ENCODE measurements at places on chromosomes 16 and 17.

DNA sequence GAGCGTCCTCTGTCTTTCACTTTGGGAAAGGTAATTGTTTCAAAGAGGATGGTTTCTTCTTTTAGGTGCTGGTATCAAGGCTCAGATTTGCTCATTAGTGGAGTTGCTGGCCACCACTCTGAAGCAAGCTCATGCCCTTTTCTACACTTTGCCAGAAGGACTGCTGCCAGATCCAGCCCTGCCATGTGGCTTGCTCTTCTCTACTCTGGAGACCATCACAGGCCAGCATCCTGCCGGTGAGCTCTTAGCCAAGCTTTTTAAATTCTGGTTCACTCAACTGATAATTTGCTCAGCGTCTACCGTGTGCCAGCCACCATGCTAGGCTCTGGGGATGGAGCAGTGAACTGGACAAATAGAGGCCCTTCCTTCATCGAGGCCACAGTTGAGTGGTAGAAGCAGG, 4.3 kb downstream of the COG1 start:
- no peak for DNase-seq

- DNase-seq: no peak
Measured at GRCh38 chr17:69593351-69593715, 178.8 kb downstream of the MAP2K6 start.

DNA sequence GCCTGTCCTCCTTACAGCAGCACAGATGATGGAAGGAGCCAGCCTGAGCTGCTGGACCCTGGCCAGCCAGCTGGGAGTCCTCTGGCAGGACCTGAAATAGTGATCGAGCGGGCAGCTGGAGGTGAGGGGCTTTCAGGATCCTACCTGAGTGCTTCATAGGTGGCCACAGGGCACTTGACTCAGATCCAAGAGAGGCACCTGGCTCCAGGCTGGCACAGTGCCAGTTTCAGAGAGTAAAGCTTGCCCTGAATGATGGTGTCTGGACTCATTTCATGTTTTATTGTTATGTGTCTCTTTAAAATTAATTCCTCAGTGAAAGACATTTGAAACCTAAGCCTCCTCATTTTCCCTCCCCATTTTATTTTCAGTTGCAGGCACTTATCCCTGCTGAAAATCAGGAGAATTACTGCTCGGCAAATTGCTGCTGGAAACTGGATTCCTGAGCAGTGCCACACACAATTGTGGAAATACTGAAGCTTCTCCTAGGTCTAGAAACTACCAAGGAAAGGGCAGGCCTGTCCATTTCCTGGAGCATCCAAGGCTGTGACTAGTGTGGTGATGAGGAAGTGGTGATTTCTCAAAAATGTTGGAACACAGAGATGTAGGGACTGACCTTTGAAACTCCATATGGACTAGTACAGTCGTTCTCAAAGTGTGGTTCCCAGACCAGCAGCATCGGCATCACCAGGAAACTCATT, 16.1 kb upstream of the ADAMTS18 start:
- no peak for DNase-seq

- DNase-seq: no peak
Measured at GRCh38 chr17:245611-246010, 64.2 kb upstream of the DOC2B start.

- no peak for DNase-seq
Measured at GRCh38 chr17:82283208-82283749, 9.8 kb upstream of the CSNK1D start.

- DNase-seq: no peak
Measured at GRCh38 chr17:6868582-6868981, 37.1 kb upstream of the TEKT1 start.

GRCh38 chr17:45006927-45007461, 38.9 kb upstream of the C1QL1 start:
- peak; percentile 87 for DNase-seq

DNA sequence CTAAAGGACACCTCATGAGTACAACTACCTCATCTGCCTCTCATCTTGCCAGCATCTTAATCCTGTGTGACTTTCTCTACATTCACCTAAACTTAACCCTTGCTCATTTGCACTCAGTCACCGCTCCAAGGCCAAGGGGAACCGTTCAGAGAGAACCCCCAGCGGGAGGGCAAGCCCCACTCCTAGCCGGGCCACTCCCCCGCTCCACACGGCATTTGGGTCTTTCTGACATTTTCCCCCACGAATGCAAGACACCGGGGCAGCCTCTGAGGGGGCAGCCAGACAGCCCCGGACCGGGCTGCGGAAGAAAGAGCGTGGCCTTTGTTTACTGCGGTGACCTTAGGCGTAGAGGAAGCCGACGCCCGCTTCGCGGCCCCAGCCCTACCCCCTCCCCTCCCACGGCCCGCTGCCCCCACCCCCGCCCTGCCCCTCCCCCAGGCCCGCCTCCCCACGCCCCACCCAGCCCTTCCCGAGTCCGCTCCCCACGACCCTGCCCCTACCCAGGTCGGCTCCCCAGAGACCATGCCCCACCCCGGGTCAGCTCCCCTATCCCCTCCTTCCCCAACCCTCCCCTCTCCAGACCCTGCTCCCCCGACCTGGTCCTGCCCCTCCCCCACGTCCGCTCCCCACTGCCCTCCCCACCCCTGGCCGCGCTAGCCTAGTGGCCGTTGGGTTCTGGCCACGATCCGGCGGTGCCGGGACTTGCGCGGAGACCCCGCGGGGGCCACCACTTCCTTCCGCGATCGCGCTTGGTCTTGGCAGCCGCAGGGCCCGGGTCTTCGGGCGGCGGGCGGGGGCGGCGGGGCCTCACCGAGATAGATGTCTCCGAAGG, 789 bp downstream of the CSNK1D start:
- peak; percentile 53 for DNase-seq

GRCh38 chr16:86901483-86901882, 323.1 kb downstream of the FOXL1 start:
- DNase-seq: no peak
